DMS 273 treated with DMSO at 0.1 percent for 48 hours (cell line): ENCODE measurements at places on chromosomes 12 and 14.

DNA sequence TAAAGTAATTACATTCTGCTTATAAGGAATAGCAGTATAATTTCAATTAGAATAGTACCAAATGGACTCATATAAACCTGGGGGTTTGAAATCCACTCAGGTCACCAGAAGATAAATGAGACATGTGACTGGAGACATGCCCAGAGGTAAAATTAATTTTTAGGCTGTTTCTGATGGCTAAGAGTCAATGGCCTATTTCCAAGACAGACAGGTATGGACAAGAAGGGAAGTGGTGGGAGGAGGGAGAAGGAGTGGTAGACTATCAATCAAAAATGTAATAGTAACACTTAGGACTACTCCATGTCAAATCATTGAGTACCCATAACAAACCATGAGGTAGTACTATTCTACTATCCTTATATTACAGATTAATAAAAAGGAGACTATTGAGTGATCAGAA is 544.0 kb downstream of the GALC start:
- DNase-seq: no peak

DNA sequence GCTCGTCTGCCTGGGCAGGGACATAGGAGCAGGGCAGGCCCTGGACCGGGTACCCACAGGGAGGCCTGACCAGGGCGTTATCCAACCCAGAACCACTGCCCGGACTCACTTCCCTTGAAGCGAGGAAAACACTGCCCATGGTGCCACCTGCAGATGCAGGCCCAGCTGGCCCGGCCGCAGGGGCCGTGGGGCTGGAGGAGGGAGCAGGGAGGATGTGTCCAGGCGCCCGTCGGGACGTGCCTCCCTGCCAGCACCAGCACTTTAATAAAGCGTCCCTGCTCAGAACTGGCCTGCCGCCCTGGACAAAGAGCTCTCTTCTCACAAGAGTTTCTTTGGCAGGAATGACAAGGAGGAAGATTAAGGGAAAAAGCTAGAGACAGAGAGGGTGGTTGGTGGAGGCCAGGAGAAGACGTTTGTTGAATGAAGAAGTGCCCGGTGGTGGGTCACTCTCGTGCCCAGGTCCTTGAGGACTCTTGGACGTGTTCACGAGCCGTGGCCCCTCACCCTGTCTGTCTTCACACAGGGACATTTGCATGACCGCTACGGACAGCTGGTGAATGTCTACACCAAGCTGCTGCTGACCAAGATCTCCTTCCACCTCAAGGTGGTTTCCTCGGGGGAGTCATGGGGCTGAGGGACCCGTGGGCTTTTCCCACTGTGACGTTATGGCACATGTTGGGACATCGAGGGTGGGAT is 14.2 kb downstream of the HIP1R start:
- DNase-seq: no peak

DNA sequence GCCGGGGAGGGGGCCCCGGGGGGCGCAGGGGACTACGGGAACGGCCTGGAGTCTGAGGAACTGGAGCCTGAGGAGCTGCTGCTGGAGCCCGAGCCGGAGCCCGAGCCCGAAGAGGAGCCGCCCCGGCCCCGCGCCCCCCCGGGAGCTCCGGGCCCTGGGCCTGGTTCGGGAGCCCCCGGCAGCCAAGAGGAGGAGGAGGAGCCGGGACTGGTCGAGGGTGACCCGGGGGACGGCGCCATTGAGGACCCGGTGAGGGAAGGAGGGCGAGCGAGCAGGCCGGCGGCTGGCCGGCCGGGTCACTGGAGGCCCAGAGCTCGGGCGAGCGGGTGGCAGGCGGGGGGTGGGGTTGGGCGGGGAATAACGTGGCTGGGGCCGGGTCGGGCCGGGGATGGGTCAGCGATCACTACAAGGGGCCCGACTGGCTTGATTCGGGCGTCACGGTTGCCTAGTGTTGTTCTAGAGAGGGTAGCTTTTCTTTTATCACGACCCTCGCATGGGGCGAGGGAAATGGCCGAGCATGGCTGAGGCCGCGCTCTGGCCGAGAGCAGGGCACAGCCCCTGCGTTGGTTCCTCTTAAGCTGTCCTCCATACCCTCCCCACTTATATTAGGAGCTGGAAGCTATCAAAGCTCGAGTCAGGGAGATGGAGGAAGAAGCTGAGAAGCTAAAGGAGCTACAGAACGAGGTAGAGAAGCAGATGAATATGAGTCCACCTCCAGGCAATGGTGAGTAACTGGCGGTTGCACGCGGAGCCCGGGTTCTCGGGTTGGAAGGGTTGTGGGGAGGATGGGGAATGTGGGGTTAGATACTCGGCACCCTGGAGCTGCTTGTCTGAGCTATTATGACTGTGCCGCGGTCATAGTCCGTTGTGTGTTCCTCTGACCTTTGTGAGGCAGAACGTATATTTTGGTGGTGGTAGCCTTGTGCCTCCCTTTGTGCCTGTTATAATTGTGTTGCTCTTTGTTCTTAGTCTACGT is 603 bp downstream of the PABPN1 start:
- DNase-seq: no peak

- no peak for DNase-seq
Observed at GRCh38 chr14:56659378-56659777, 79.8 kb downstream of the TMEM260 start.

- no peak for DNase-seq
Observed at GRCh38 chr14:35402323-35403113, 2.0 kb downstream of the NFKBIA start.

DNA sequence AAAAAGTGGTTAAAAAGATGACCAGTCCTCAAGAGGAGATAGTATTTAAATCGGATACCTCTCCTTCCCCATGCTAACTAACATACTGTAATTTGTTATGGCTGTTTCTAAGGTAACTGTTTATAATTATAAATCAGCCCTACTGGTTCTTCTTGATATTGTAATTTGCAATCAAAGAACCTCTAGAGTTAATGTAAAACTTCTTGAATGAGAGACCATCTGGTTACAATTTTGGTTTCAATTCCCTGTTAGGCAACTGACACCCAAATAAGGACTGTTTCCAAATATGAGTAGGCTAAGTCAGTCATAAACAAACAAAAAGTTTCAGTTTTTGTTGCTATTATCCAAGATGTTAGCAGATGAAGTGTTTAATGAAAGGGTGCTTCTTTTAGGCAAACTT is 120.2 kb upstream of the DNM1L start:
- DNase-seq: no peak

GRCh38 chr14:104794631-104794992 is 936 bp downstream of the AKT1 start:
- no peak for DNase-seq

- DNase-seq: no peak
Observed at GRCh38 chr12:111868676-111869588, 26.9 kb downstream of the MAPKAPK5 start.

- DNase-seq: peak; percentile 20
Observed at GRCh38 chr14:57692671-57693070, 173.2 kb downstream of the SLC35F4 start.

DNA sequence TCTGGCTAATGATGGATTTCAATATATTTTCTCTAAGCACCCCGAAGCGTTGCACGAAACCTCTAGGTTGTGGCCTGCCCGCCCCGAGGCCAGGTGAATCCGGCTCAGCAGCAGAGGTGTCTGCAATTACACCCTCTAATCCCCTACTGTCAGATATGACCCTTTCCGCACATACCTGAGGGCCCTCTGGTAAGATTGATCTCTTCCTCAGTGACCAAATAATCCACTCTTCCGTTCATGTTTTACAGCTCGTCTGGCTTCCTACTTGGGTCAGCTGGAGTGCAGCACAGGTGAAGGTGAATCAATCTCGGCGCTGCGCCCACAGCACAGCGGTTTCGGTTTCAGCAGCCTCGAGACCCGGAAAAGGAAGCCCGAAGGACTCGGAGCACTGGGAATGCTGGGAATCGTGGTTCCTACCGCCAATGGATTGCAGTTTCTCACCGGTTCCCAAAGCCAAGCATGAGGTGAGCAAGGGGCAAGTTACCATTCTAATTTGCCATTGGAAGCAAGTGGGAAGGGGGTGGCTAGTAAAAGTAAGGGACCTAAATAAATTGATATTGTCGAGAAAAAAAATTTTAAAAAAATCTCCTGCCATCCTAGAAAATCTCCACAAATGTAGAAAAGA is at the start of gene SYNJ2BP:
Gene SYNJ2BP (minus strand): TSS at position 366 of the 625 bp plus-strand sequence. CDS start 127 bp downstream, at position 239.
- peak; percentile 36 for DNase-seq

DNA sequence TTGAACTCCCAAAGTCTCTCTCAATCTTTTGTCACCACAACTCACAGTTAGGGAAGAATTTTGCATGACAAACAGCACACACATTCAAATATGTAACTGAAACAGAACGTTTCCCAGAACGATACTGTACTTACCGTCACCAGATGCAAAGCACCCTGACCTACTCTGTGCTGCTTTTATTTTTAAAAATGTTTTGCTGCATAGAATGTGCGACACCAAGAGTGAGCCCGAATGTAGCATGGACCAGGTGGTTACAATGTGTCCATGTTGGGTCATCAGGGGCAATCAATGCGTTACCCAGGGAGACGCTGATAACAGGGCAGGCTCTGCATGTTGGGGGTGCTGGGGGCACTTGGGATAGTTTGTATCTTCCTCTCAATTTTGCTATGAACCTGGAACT is 14.6 kb upstream of the EIF5 start:
- no peak for DNase-seq

DNA sequence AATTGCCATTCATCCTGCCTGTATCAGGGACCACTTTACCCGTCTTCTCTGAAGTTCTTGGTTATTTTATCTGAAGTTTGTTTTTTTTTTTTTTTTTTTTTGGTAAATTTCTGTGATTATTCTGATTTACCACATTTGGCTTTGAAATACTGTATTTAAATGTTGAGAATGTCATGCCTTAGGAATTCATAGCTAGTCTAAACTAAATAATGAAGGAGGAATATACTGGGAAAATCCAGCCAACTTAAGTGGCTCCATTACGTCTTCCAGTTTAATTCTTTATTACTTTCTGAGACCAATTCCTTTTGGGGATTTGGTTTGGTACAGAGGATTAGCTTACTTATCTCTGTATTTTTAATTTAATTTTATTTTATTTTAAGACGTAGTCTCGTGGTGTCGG is 60.3 kb upstream of the KCNMB4 start:
- no peak for DNase-seq

GRCh38 chr12:17640615-17641014 is 449.4 kb downstream of the RERGL start:
- no peak for DNase-seq

- no peak for DNase-seq
Observed at GRCh38 chr12:94010307-94010706, 138.1 kb upstream of the PLXNC1 start.

DNA sequence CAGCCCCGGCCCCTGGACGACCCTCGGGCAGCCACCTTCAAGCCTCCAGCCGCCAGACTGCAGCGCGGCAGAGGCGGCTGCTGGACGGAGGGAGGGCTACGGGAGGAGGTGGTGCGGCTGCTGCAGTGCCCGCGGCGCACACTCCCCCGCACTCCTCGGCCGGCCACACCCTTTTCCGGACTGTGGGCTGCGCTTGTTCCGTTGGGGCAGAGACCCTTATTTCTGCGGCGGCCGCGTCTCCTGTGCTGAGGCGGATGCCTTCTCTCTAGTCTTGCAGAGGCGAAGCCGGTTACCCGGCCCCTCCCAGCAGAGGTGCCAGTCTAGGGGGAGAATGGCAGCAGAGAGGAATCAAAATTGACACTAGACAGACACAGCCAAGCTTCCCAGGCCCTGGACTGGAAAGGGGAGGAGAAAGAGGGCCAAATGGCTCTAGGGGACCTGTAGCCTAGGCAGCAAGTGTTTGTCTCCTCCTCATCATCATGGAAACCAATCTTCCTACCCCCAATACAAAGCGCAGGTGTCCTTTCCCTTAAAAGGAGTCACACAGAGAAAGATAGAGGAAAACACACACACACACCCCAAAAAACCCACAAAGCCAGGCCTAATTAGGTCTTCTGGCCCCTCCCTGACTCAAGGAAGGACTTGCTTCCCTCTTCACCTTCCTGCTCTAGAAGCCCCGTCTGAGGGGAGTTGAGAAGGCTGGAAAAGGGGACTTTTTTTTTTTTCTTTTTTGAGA is 1.3 kb downstream of the ESYT1 start:
- DNase-seq: no peak

DNA sequence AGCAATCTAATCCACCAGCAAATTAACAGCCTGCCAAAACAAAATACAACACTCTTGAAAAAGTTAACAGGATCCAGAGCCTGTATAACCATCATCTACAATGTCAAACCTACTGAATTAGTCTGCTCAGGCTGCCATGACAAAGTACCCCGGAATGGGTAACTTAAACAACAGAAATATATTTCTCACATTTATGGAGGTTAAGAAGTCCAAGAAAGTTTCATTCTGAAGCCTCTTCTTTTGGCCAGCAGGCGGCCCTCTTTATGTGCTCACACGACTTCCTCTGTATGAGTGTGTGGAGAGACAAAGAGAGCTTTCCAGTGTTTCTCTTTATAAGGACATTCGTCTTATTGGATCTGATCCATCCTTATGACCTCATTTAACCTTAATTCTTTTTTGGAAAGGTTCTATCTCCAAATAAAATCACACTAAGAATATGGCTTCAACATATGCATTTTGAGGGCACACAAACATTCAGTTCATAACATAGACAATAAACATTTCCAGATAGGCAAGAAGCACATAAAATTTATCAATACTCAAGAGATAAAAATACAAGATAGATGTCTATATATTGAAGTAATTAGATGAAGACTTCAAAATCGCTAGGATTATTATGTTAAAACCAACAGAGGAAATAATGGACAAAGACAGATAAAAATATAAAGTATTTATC is 5.9 kb upstream of the RERG start:
- no peak for DNase-seq

DNA sequence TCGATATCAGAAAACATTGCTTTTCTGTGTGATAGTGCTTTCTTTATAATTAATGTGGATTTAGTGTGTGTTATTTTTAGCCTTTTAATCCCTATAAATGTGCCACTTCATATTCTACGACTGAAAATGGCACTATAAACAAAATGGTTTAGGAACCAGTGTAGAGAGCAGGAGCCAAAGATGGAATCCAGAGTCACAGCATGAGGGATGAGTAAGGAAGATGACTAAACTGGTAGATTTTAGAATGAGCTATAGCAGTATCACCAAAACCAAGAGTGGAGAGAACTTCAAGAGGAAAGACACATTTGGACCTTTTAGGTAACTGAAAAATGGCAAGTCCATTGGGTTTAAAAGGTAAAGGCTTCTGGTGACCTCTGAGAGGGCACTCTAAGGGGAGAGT is 887.2 kb downstream of the NRXN3 start:
- no peak for DNase-seq

DNA sequence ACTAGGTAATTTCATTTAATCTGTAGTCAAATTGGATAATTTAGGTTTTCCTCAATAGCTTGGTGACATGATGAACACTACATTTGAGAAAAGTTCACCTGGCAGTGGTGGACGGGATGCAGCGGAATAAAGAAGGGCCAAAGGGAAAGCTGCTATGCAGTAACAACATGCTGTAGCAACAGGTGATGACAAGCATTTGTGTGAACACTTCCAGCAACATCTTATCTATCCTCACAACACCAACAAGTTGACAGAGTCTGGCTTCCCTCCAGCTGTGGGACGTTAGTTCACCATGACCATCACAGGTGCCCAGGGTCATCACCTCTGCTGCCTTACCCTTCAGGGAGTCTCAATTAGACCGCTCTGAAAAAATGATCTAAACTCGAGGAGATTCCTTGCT is 8.3 kb downstream of the DBX2 start:
- DNase-seq: no peak

GRCh38 chr12:26810330-26810729 is 22.7 kb downstream of the ITPR2 start:
- DNase-seq: peak; percentile 17

- no peak for DNase-seq
Observed at GRCh38 chr12:94806617-94807016, 156.3 kb upstream of the TMCC3 start.

- no peak for DNase-seq
Observed at GRCh38 chr12:88471331-88472045, 108.8 kb downstream of the KITLG start.

GRCh38 chr12:28248555-28249145 is 58.4 kb downstream of the CCDC91 start:
- DNase-seq: no peak

- DNase-seq: no peak
Observed at GRCh38 chr12:24138041-24138440, 188.6 kb upstream of the SOX5 start.
